ENCODE measurements at places on chromosomes 13 and 19.

DNA sequence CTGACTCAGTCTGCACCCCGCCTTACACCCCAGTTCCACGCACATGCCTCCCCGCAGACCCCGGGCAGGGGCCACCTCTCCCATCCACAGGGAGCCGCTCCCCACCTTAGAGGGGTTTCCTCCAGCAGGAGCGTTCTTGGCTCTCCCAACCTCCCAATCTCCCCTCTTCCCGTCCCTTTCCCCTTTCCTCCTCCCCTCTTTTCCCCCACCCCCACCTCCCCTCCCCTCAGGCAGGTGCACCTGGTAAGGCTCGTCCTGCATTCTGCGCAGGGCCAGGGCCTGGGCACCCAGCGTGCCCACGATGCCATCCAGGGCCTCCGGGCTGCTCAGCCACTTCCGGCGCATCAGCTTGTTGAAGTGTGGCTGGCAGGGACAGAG is 27.3 kb downstream of the EXOC3L2 start:
- DNase-seq: no peak

DNA sequence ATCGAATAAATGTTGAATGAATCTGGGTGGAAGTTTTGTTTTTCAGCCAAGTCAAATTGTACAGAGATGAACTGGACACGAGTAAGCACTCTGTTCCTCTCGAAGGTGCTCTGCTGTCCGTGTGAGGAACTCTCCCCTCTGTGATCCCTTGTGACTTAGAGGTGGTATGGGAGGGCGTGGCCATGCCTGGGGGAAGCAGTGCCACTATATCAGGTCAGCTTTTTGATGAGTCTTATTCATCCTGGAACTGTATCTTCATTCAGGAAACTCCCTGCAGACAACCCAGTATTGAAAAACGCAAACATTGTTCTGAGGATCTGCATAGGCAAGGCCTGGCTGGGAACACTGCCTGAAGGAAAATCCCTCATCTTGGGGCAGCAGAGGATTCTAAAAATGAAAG is 45.7 kb upstream of the FLT1 start:
- DNase-seq: no peak

GRCh38 chr13:50691681-50692263 is 151.7 kb downstream of the DLEU7 start:
- DNase-seq: no peak

DNA sequence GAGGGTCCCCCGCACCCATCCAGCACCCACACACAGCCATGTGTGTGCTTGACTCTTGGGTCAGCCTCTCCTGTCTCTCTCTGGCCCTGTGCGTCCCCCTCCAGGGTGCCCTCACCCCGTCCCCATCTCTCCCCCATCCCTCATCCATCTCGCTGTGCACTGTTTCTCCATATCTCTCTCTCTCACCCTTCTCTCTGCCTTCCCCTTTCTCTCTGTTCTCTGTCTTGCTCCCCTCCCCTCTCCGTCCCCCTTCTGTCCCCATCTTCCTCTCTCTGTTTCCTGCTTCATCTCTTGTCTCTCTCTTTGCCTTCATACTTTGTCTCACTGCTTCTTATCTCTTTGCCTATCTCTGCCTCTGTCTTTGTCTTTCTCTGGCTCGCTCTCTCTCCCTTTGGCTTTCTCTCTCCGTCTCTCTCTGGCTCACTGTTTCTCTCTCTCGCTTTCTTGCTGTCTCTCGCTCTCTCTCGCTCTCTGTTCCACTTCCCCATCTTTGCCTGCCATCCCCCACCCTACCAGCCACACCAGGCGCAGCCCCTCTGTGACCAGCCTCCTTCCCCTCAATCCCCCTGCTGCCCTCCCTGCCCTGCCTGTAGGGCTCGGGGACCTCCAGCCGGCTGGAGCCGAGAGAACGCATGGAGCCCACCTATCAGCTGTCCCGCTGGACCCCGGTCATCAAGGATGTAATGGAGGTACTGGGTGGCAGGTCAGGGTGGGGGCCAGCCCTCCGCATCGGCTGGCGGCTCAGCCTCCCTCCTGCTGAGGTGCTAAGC is 8.9 kb downstream of the STXBP2 start:
- no peak for DNase-seq

DNA sequence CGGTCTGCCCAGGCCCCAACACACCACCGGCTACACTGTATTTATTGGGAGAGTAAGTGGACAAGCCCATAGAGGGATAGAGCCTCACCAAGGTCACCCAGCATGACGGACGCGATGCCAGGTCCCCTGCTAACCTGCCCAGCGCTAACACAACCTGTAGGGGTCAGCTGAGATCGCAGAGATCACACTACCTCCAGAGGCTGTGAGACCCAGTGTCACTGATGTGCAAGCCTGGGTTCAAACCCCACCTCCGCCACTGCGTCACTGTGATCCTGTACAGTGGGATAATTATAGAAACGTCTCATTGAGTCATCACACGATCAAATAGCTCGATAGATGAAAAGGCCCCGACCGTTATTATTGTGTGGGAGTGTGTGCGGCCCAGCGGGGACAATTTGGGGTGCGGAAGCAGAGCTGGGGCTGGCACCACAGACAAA is 10.6 kb upstream of the TLE2 start:
- DNase-seq: no peak

GRCh38 chr13:79393564-79394249 is 12.3 kb downstream of the RBM26 start:
- peak; percentile 30 for DNase-seq

DNA sequence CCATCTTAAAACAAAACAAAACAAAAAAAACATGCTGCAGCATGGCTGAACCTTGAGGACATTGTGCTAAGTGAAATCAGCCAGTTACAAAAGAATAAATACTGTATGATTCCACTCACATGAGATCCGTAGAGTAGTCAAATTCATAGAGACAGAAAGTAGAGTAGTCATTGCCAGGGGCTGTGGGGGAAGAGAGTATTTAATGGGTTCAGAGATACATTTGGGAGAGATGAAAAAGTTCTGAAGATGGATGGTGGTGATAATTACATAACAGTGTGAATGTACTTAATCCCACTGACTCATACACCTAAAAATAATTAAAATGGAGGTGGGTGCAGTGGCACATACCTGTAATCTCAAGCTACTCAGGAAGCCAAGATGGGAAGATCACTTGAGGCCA is 72.0 kb upstream of the C1QTNF9 start:
- DNase-seq: no peak

DNA sequence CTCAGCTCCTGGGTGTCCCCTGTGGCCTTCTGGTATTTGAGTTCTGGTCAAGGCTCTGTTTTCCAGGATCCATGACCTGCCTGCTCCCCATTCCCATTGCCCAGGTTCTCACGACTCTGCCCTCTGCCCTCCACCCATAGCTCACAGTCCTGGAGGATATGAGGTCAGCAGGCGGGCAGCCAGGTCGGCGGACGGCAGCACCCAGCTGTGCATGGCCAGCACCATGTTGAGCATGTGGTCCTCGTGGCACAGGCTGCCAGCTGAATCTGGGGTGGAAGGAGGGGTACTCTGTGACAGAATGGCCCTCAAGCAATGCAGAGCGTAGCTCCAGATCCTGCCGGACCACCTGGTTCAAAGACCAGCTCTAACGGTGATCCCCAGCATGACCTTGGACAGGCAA is 5.1 kb downstream of the RASGRP4 start:
- DNase-seq: no peak

DNA sequence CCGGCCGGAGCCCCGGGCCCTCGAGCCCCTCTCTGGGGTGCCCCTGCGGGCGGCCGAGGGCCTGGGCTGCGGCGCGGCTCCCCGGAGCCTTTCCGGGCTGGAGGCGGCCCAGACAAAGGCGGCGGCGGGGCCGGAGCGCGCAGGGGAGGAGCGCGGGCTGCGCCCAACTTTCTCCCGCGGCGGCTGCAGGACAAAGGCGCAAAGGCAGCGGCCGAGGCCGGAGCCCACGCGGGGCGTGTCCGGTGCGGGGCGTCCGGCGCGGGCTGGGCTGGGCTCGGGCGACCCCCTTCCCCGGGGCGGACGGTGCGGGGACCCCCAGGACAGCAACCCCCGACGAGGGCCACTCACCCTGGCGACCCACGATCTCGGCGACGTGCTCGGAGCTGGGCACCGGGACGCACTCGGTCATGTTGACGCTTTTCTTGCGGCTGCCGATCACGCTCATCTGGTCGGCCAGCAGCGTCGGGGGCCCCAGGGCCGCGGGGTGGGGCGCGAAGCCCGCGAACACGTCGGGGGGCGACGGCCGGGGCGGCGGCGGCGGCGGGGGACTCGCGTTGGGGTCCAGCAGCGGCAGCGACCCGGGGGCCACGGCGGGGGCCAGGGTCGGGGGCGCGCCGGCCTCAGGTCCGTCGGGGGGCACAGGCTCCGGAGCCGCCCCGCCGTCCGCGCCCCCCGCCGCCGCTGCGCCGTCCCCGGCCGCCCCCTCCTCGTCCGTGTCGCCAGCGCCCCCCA is 843 bp downstream of the MEX3D start:
- DNase-seq: peak; percentile 8

DNA sequence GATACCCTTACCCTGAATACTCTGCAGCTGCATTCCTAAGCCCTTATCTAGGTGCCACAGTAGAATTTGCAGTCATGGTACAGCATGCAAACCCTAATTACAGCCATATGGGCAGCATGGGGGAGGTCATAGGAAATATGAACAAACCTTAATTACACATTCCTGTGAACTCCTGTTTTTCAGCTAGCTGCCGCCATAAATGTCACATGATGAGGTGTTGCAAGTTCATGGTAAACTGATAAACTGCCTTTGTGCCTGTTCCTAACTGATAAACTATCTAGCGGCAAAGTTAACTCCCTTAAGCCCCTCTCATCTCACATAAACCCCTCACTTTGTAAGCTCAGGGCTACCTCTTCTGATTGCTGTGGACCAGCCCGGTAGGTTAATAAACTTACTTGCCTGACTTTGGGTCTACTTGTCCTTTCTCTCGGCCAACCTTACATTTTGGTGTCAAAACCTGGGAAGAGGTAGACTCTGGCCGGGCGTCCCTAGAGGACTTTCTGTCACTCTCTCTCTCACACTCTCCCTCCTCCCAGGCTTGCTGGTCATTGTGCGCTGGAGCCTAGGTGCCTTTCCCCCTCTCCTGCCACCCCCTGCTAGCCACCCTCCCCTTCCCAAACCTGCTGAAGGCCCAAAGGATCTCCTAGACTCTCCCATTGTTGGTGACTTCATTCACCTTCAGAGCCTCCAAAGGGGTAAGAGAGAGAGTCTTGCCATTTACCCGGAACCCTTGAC is 43.3 kb downstream of the ZNF93 start:
- no peak for DNase-seq

Data from stimulated activated naive CD4-positive, alpha-beta T cell (primary cell).